Glutamatergic neuron (in vitro differentiated cells): ENCODE measurements at places on chromosomes 5 and 9. TPM values are rescaled to one million over a fixed set of nuclear protein-coding genes. Genes with fewer than 3 reads are reported as not detected.
A peak's percentile ranks its signal among the peaks of the same experiment; 100 is the strongest.

DNA sequence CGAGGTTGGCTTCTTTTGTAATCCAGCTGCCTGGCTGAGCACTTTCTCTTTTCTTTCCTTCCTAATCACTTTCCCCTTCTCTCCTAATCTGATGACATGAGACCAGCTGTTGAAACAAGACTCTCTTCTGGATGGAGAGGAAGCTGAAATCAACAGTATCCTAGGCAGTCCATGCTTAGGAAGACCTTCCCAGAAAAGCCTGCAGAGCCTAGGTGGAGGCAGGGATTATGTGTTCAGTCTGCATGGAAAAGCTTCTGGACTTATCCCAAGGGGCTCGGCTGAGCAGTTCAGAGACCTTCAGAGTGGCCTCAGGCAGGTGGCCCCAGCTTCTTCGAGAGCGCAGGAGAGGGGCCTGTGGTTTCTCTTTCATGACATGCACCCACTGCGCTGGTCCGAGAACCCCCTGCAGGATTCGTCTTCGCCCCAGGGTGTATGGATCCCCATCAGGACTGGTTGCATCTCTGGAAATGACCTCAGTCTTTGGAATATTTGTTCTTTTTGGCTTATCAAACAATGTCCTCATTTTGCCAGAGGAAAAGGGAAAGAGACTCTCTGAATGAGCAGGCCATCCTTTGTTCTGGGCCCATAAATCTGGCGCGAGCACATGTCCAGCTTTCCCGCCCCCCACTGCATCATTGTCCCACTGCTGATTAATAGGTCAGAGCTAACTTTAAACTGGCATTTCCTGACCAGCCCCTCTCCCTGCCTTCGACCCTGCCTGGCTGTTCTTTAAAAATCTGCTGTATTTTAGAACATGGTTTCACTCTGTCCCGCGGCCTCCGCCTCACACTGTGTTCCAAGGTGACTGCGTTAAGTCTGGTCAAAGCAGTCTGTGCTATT, 177.9 kb upstream of the KLF4 start:
- DNase-seq, result no peak

DDX46 gene
- total RNA-seq, result 53.3 TPM

PRR7 gene
- total RNA-seq, result 4.1 TPM

GRCh38 chr5:13359344-13359743, 585.1 kb downstream of the DNAH5 start:
- DNase-seq, result no peak

GRCh38 chr9:116151966-116152381, 1.6 kb upstream of the PAPPA start:
- DNase-seq, result no peak

PAXX gene
- 50.7 TPM for total RNA-seq

SLC4A9 gene
- not detected for total RNA-seq

DNA sequence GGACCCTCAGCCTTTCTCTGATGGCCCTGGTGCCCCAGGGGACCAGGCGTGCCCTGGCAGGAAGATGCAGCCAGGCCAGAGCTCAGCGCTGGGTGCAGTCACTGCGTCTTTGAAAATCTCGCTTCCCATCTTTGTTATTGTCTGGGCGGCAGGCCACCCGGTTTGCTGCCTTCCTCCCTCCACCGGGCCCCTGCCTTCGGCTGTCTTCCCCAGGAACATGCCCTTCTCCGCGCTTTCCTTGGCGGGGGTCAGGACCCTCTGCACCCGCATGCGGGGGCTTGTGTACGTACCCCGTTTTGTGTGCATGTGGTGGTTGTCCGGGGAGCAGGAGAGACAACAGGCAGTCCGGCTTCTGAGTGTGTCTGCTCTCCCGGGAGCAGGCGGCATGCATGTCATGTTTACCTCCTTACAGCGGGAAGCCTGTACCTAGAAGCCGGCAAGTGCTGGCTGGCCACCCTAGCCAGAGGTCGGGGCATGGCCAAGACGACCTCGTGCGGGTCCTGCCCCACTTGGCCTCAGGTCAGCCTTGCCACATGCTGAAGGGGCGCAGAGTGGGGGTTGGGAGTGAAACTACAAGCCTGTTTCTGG, 49.5 kb downstream of the DAB2IP start:
- DNase-seq, result peak; percentile 43

CCL27 gene
- total RNA-seq, result 1.7 TPM

DNA sequence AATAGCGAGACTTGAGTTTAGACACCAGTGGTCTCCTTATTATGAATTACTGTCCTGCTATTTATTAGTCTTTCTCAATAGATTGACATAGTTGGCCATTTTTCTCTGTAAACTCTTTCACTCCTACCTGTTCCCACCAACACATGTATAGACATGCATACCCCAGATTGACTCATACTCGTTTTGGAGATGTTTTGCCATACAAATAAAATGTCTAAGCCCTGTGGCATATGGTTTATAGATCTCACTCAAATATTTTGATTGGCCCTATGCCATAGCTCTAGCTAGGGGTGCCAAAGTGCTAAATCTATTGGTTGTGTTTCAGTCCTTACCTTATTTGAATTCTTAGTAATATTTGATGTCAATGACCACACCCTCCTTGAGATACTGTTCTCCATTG, 42.3 kb downstream of the CAMK4 start:
- no peak for DNase-seq

DNA sequence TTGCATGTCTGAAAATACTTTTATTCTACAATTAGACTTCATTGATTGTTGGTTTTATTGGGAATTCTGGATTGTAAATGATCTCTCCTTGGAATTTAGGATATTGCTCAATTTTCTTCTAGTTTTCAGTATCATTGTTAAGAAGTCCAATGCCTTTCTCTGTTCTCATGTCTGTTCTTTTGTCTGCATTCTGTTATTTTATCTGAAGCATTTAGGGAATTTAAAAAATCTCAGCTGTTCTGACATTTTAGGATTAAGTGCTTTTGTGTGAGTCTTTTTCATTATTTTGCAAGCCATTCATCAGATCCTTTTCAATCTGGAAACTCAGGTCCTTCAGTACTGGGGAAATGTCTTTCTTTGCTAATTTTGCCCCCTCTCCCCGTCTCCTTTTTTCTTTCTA, 4.4 kb upstream of the FER start:
- no peak for DNase-seq

PALM2AKAP2 gene
- 1.0 TPM for total RNA-seq

TNC gene
- 34.5 TPM for total RNA-seq

GRCh38 chr5:138900281-138900965, 25.3 kb upstream of the LRRTM2 start:
- no peak for DNase-seq

- no peak for DNase-seq
These were observed 20.1 kb upstream of the NSMF start for GRCh38 chr9:137478962-137479861.

ECSCR gene
- not detected for total RNA-seq

- DNase-seq, result no peak
These were observed 48.4 kb downstream of the ALDH1A1 start for GRCh38 chr9:72904267-72905093.

GRCh38 chr5:118258223-118258622, 730.1 kb downstream of the DTWD2 start:
- no peak for DNase-seq

AQP7 gene
- total RNA-seq, result not detected

GRCh38 chr5:111762895-111763294, 5.9 kb upstream of the NREP start:
- no peak for DNase-seq

- no peak for DNase-seq
These were observed 41.8 kb downstream of the ARHGAP26 start for GRCh38 chr5:142811866-142812557.

ORM2 gene
- total RNA-seq, result not detected

MPDZ gene
- 38.7 TPM for total RNA-seq

SLC22A4 gene
- total RNA-seq, result 0.37 TPM

GRCh38 chr9:94782355-94783101, 56.0 kb downstream of the AOPEP start:
- no peak for DNase-seq

DNA sequence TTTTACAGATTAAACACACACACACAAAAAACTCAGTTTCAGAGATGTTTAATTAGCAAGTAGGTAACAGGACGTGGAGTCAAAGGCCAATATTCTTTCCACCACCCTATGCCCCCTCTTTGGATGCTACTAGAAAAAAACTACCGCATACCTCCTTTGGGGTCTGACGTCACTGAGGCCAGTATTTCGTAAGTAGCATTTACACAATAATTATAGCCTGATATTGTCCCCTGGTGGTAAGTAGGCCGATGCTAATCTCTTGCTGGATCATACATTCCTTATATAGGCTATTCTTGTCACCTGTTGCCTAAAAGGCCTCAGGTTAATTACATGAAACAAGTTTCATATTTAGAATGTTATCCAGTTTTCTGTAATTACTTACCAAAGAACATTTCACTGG, 21.0 kb upstream of the SMARCA2 start:
- DNase-seq, result no peak

DNA sequence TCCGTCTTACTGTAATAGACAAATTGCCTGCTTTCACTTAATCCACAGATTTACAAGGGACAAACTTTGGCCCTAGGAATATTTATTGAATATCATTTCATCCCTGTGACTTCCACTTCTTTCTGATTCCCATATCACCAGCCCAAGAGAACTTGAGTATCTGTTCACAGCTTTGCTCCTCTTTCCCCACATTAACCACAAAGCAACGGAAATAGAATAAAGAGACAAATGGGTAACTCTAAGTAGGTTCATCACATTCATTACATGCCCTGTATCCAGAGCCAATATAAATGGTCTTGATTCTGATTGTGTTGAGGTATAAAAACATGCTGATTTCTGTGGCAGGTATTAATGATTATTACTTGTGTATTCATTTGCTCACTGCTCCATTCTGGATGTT, 41.9 kb downstream of the TMEM252 start:
- no peak for DNase-seq

DNA sequence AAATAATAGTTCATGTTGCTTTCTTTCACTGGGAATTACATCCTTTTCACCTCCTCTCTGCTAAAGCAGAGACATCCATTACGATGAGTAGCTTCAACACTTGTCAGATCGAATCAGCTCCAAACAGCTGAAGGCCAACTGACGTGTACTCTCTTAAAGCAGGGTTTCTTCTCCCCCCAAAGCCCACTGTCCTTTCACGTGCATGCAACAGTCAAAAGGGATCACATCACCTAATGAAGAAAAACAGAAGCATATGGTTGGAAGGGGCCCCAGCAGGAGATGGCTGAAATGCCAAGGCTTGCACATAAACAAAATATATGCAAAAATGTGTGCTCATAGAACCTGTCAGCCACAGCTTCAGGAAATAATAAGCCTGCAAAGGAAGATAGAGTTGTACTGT, 421.6 kb downstream of the ANXA1 start:
- DNase-seq, result no peak

DNA sequence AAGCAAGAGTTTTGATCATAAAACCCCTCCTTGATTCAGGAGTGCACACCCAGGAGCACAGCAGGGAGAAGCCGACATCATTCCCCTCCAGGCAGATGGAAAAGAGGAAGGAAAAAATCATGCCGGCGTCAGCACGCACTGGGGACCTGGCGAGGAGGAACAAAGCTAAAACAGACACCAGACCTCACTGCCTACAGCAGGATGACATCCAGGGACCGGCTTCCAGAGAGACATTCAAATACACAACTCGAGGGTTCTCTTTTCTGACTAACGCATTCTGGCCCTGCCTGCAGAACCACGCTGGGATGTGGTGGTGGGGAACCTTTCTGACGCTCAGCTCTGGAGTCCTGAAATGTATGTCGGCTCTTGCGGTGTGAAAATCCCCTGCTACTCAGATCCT, 2.7 kb downstream of the UBAC1 start:
- DNase-seq, result no peak

DNA sequence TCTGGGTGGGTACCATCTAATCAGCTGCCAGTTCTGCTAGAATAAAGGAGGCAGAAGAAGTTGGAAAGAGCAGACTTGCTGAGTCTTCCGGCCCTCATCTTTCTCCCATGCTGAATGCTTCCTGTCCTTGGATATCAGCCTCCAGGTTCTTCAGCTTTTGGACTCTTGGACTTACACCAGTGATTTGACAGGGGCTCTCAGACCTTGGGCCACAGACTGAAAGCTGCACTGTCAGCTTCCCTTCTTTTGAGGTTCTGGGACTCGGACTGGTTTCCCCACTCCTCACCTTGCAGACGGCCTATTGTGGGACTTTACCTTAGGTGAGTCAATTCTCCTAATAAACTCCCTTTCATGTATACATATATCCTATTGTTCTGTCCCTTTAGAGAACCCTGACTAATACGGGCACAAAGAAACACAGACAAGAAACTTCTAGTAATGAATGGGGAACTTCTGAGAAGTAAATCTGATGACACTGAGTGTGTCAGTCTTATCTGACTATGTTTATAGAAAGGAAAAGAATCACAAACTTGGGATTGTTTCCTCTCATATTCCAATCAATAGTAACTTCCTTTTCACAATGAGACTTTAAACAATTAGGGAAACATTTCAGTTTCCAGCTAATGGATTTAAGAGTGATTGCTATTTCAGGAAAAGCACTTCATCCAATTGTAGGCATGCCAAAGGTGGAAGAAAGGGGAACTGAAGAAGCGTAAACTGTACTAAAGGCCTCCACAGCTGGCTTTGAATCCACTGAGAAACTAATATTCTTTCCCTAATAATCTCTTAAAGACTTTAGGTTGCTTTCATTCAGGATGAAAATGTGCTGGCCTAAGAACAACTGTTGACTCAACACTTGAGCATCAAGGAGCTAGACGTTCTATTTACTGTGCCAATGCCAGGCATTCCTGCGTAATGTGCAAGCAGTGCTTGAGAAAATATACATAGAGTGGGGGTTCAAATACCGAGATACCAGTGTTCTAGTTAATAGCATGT, 127.9 kb upstream of the PTGER4 start:
- DNase-seq, result no peak
